ENCODE measurements at places on chromosomes 2 and 18. TPM values are rescaled to one million over a fixed set of nuclear protein-coding genes. Genes with fewer than 3 reads are reported as not detected.

Gene RAX
- not detected for total RNA-seq

Gene TMEM37
- total RNA-seq: 1.1 TPM

Gene POTEJ
- total RNA-seq: not detected

Gene FRZB
- 0.36 TPM for total RNA-seq

DNA sequence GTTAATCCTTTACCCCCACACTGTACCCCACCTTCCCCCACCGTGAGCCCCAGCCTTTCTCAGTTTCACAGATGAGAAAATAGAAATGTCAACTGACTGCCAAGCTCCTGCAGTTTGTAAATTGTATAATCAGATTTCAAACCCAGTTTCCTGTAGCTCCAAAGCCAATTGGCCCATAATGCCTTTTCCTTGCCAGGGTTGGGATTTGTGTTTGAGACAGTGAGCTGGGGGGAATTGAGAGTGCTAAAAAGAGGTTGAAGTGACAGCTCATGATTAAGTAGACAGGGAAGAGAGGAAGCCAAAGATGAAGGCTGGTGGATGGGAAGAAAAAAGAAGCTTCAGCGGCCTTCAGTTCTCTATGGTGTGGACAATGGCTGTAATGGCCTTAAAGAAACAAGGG, 10.7 kb downstream of the OSBPL6 start:
- no peak for DNase-seq

DNA sequence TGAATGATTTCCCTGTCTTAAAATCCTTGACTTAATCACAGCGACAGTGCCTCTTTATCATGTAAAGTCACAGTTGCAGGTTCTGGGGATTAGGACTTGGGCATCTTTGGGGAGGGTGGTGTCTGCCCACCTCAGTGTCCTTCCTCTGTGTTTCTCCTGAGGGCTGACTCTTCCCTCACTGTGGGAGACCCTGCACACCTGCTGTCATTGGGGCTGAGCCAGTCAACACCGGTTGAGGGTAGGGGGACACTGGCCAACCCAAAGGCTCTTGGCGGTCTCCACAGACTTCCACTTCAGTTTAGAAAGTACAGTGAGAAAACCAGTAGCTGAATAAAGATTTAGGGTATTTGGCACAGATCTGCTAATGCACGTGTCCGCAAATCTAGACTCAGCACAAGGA, 36.9 kb downstream of the AGAP1 start:
- no peak for DNase-seq

DNA sequence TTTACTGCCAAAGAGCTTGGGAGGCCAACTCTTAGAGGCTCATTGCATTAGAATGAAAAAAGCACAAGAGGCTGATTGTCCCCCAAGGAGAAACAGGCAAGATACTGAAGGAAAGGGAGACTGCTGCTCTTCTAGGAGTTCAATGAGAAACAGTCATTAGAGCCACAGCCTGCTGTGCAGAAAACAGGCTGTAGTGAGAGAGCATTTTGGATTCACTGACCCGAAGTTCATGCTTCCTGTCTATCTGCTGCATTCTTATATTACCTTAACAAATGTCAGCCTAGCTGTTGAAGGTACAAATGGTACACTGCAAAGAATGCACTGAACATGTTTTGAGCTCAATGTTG, 423.3 kb downstream of the SETBP1 start:
- no peak for DNase-seq

DNA sequence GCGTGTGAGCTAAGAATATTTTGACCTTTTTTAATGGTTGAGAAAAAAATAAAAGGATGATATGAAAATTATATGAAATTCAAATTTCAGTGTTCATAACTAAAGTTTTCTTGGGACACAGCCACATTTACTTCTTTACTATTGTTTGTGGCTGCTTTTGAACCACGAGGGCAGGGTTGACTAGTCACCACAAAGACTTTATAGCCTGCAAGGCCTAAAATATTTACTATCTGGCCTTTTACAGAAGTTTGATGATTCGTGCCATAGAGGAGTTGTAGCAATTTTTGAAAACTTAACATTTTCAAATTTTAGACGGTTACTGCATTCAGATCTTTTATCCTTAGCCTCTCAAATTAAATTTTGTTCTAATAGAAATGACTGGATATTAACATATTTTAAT, 69.9 kb downstream of the LIMS1 start:
- no peak for DNase-seq

DNA sequence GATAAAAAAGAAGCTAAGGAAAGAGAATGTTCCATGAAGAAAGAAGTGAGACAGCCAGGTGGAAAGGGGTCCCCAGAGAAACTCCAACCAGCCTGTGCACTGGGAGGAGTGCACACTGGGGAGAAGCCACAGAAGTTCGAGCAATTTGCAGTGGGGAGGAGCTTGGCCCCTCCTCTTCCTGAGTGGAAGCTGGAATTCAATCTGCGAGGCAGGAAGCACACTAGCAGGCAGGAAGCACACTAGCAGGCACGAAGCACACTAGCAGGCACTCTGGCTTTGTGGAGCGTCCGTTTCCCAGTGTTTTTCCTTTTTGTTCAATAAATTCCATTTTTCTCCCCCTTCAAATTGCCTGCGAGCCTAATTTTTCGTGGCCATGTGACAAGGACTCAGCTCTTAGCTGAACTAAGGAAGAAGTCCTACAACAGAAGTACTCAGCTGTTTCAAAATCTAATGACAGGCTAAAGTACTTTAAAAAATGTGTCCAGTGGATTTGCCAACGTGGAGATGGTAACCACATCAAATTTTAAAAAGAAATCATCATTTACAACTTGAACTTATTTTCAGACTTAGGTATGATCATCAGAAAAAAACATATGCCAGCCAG, 21.4 kb upstream of the SPIRE1 start:
- DNase-seq: no peak

Gene HOXD11
- not detected for total RNA-seq

DNA sequence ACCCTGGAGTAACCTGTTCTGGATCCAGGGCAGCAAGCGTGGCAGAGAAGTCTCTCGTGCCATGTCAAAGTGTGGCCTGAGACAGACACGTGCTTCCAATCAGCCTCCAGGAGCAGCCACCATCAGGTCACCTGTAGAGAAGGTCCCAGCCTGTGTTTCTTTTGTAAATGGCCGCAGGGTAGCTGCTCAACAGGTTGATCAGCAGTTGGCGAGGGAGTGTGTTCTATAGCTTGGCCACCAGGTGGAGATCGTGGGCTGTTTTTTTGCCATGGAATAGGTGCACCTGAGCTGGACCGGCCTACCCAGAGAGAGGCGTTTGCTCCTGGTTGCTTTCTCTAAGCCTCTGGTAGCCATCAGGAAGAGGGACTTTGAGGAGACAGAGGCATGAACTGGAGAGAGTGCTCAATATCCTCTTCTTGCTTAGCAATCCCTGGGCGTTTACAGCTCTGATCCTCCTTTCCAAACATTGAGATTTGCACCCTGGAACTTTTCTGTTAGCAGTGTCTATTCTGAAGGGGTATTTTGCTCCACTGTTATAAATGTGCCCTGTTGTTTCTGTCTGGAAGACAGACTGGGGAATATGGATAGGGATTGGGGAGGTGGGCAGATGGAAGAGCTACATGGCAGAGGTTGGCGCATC, 34.2 kb upstream of the EN1 start:
- DNase-seq: peak; percentile 42

GRCh38 chr2:197369228-197369932, 58.8 kb upstream of the ANKRD44 start:
- DNase-seq: no peak

DNA sequence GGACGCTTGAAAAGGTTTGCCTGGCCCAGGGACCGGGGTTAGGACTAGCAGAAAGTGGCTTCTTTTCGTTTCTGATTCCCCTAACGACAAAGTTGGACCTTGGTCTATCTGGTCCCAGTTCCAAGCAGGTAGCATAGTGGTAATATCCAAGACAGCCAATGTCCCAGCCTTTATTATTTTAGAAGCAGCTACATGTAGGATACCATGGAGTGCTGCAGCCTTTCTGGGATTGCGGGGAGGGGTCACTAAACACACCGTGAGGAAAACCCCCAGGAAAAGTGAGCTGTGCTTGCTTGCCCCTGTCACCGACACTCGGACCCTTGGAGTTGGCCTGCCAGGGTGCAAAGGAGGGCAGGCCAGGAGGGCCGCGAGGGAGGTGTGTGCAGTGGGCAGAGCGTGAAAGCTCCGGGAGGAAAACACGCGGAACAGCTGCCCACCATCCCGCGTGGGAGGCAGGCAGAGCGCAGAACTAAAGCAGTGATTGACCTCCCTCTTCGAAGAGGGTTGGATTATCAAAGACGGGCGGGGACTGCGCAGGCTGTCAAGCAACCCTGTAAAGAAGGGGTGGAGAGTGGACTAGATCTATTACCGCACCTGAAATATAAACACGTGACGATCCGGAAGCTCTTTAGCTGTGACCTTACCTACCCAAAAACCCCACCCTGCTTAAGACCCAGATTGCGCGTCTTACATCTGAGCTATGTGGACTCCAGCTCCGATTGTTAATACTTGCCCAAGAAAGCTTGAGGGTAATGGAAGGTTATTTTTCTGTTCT, 624 bp upstream of the MAP4K3 start:
- DNase-seq: peak; percentile 86
